Fibroblast of lung (primary cell): ENCODE measurements at places on chromosomes 3 and 15. TPM values are rescaled to one million over a fixed set of nuclear protein-coding genes. Genes with fewer than 3 reads are reported as not detected.

DNA sequence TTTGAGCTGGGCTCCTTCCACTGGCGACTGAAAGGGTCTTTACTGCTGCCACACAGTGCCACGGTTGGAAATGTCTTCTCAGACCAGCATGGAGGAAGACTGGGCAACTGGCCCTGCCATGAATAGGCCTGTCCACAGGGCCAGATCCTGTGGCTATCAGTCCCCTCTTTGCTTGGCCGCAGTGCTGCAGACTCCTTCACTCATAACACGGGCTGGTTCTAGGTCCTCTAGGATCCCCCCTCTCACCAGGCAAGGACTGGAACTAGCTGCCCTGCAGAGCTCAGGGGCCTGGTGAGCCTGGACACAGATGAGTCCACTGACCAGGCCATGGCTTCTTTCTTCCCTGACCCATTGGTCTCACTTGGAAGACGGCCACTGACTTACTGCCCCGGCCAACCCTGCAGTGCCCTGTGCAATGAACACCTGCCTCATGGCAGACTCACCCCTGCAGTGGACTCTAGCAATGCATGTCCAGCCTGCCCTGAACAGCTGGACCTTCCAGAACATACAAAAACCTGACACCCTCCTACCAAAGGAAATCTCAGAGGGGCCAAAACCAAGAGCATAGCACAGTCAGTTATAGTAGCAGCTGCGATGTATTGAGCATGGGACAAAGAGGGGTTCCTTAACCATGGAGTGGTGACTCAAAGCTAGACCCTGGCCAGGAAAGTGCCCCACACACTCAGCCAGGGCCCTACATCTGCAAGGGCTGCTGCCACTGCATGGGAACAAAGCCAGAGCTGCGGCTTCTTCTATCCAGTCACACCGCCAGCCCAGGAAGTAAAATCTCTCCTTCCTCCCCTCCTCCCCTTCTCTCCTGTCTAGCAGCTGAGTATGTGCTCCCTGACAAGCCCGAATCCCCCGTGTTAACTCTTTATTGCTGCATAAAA lies 72.1 kb upstream of the ITGA11 start:
- DNase-seq, result peak; percentile 37
- no peak overlapping the region for H3K27ac ChIP-seq
- peaks cover 6% of the 10 kb centered on the region for H3K27me3 ChIP-seq
- no peak overlapping the region for H3K4me3 ChIP-seq

Gene CHRNA7
- 0.17 and 0.26 TPM in 2 replicates for total RNA-seq

GRCh38 chr3:160134454-160134853 lies 90.8 kb upstream of the C3orf80 start:
- H3K27ac ChIP-seq, result no peak overlapping the region
- no peak overlapping the region for H3K4me3 ChIP-seq
- no peaks in the 10 kb centered on the region for H3K36me3 ChIP-seq

GRCh38 chr15:87623832-87624231 lies 632.7 kb downstream of the NTRK3 start:
- no peak overlapping the region for H3K27ac ChIP-seq
- H3K4me3 ChIP-seq, result no peak overlapping the region
- H3K36me3 ChIP-seq, result no peaks in the 10 kb centered on the region
- DNase-seq, result no peak

GRCh38 chr3:144662729-144663128 lies 691.1 kb downstream of the DIPK2A start:
- DNase-seq, result no peak
- no peak overlapping the region for H3K27ac ChIP-seq
- no peak overlapping the region for H3K4me3 ChIP-seq
- no peaks in the 10 kb centered on the region for H3K4me1 ChIP-seq
- no peaks in the 10 kb centered on the region for H3K27me3 ChIP-seq
- H3K36me3 ChIP-seq, result no peaks in the 10 kb centered on the region

GRCh38 chr3:62467966-62468722 lies 94.8 kb upstream of the FEZF2 start:
- H3K36me3 ChIP-seq, result no peaks in the 10 kb centered on the region
- no peaks in the 10 kb centered on the region for H3K4me1 ChIP-seq
- no peak overlapping the region for H3K27ac ChIP-seq

- no peaks in the 10 kb centered on the region for H3K27me3 ChIP-seq
- DNase-seq, result no peak
- peaks cover 10% of the 10 kb centered on the region for H3K4me1 ChIP-seq
- peak overlapping the region; percentile 93 for H3K27ac ChIP-seq
- H3K4me3 ChIP-seq, result peak overlapping the region; percentile 75
Measured at GRCh38 chr3:129440618-129441190, 680 bp downstream of the IFT122 start.

Gene ADAMTSL3
- 0.17 and 0.26 TPM in 2 replicates for total RNA-seq

Gene IL17RB
- total RNA-seq, result 0.26 and 0.33 TPM in 2 replicates

GRCh38 chr15:20340931-20341661 lies 200.5 kb downstream of the GOLGA6L6 start:
- no peak for DNase-seq
- H3K27ac ChIP-seq, result no peak overlapping the region
- no peaks in the 10 kb centered on the region for H3K27me3 ChIP-seq
- no peaks in the 10 kb centered on the region for H3K4me1 ChIP-seq
- H3K4me3 ChIP-seq, result no peak overlapping the region
- H3K36me3 ChIP-seq, result no peaks in the 10 kb centered on the region

GRCh38 chr3:99881121-99881524 lies 63.5 kb downstream of the CMSS1 start:
- H3K27me3 ChIP-seq, result no peaks in the 10 kb centered on the region
- H3K4me3 ChIP-seq, result no peak overlapping the region
- no peak overlapping the region for H3K27ac ChIP-seq

DNA sequence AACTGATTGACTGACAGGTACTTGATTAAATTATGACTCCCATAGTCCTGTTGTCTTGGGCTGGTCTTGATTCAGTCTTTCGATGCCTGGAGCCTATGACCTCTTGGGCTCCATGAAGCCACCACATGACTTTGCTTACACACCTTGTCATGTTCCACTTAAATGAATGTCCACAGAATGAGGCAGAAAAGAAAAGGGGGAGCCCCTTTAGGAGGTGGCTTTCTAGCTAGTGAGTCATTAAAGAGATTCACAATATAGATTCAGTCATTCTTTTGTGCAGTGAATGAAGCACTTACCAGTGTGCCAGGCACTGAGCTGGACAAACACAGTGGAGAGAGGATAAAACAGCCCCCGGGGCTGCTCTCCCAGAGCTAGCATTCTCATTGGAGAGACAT lies 17.1 kb downstream of the VIPR1 start:
- no peaks in the 10 kb centered on the region for H3K27me3 ChIP-seq
- H3K4me1 ChIP-seq, result no peaks in the 10 kb centered on the region
- no peak overlapping the region for H3K4me3 ChIP-seq

Gene ILDR1
- total RNA-seq, result not detected in 2 replicates

- H3K4me1 ChIP-seq, result peaks cover 14% of the 10 kb centered on the region
- H3K36me3 ChIP-seq, result peaks cover 7% of the 10 kb centered on the region
- DNase-seq, result no peak
- H3K27me3 ChIP-seq, result no peaks in the 10 kb centered on the region
- no peak overlapping the region for H3K4me3 ChIP-seq
Measured at GRCh38 chr15:92924216-92924615, 24.1 kb downstream of the CHD2 start.

DNA sequence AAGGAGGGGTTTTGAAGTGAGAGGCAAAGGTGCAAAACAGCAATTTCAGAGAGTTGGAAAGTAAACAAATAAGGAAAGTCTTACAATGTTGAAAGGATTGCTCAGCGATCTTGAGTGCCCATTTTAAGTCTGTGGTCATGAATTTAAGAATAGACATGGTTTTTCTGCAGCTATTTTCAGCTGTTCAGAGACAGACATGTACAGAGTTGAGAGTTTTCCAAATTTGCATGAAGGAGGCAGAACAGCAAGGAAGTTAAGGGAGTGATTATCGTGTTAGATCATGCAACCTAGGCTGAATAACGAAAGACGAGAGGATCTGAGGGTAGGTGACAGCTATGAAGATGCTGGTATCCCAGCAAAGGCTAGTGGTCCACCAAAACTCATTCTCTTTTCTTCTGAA lies 37.2 kb downstream of the DET1 start:
- H3K27me3 ChIP-seq, result no peaks in the 10 kb centered on the region
- DNase-seq, result no peak
- no peak overlapping the region for H3K27ac ChIP-seq

DNA sequence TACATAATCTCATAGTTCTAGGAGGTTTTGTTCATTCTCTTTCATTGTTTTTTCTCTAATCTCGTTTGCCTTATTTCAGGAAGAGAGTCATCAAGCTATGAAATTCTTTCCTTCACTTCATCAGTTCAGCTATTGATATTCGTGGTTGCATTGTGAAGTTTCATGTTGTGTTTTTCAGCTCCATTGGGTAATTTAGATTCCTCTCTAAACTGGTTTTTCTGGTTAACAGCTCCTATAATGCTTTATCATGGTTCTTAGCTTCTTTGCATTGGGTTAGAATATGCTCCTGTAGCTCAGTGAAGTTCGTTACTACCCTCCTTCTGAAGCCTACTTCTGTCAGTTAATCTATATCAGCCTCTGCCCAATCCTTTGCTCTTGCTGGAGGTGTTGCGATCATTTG lies 69.4 kb upstream of the CD96 start:
- no peak overlapping the region for H3K27ac ChIP-seq
- DNase-seq, result no peak
- no peak overlapping the region for H3K4me3 ChIP-seq
- no peaks in the 10 kb centered on the region for H3K4me1 ChIP-seq

DNA sequence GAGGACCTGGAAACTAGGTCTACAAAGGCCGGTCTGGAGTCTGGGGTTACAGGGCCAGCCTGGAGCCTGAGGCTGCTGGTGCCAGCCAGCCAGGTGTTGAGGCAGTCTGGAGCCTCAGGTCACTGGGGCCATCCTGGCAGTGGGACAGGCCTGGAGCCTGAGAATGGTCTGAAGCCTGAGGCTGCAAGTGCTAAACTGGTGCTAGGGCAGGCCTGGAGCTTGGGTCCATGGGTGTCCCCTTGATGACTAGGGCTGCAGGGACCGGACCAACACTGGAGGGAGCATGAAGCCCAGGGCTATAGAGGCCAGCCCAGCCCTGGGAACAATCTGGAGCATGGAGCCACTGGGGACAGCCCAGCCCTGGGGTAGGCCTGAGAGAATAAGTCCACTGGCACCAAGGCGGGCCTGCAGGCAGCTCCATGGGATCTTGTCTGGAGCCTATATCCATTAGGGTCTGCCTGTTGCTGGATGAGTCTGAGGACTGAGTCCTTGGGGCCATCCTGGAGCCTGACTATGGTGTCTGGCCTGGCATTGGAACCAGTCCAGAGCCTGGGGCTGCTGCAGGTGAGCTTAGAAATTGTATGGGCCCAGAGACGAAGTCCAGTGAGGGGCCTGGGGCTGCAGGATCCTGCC lies 101.9 kb downstream of the GLDN start:
- no peak overlapping the region for H3K27ac ChIP-seq
- no peak for DNase-seq
- no peaks in the 10 kb centered on the region for H3K36me3 ChIP-seq
- no peak overlapping the region for H3K4me3 ChIP-seq
- H3K27me3 ChIP-seq, result no peaks in the 10 kb centered on the region
- H3K4me1 ChIP-seq, result no peaks in the 10 kb centered on the region

DNA sequence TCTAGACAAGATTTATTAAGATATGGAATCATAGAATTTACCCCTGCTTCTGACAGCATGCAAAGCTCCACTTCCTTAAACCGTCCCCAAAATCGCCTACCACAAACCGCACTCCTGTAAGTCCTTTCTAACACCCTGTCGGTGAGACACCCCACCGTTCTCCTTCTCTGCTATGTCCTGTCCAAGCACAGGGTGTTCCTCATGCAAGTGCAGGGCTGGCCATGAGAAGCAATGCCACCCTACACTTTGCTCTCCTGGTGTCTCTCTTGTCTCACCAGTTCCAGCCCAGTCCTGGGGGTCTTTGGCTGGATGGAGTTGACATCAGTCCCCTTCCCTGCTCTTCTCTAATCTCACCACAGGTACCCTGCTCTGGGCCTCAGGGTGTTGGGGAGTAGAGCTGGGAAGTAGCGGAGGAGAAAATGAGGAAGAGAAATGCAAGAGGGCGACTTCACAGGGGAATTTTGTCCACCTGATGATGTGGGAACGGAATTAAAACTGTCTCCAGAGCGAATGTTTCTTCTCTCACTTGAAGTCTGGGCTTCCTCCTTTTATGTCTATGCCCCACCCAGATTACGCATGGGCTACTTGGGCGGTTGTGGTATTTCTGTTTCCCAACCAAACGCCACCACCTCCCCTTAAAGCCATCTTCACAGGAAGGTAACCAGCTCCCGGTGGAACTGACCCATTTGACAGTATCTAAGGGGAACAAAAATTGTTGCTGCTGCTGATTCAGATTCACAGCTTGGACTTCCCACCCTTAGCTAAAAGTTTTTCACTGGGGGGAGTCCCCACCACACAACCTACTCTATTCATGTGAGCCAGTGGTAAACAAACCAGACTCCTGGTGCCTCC lies 49.9 kb downstream of the CASR start:
- DNase-seq, result no peak
- H3K27me3 ChIP-seq, result no peaks in the 10 kb centered on the region
- H3K27ac ChIP-seq, result no peak overlapping the region
- H3K4me3 ChIP-seq, result no peak overlapping the region
- no peaks in the 10 kb centered on the region for H3K4me1 ChIP-seq
- no peaks in the 10 kb centered on the region for H3K36me3 ChIP-seq

GRCh38 chr3:48301800-48302166 lies 31.7 kb downstream of the SPINK8 start:
- peak; percentile 54 for DNase-seq
- H3K27me3 ChIP-seq, result no peaks in the 10 kb centered on the region
- peak overlapping the region; percentile 96 for H3K27ac ChIP-seq

DNA sequence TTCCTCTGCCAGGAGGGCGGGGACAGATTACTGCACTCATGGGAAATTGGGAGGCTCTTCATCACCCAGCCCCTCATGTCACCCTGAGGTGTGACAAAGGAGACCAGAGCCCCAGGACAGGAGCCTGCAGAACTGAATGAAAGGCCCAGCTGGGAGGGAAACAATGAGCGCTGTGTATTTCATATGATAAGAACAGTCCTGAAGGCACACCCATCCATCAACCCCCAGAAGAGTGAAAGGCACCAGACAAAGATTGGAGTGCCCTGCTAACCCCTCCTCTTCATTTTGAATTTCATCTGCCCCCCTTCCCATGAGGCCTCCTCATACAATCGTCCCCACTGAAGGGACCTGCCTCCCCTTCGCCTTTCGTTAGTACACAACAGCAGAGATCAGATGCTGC lies 160.0 kb upstream of the PRICKLE2 start:
- H3K4me3 ChIP-seq, result no peak overlapping the region
- no peak overlapping the region for H3K27ac ChIP-seq
- H3K4me1 ChIP-seq, result no peaks in the 10 kb centered on the region
- DNase-seq, result no peak
- no peaks in the 10 kb centered on the region for H3K27me3 ChIP-seq

- H3K4me1 ChIP-seq, result peaks cover 8% of the 10 kb centered on the region
- H3K36me3 ChIP-seq, result no peaks in the 10 kb centered on the region
- peak; percentile 80 for DNase-seq
- no peak overlapping the region for H3K27ac ChIP-seq
- no peak overlapping the region for H3K4me3 ChIP-seq
- H3K27me3 ChIP-seq, result no peaks in the 10 kb centered on the region
Measured at GRCh38 chr3:142319094-142319493, 93.7 kb upstream of the GK5 start.

- H3K4me1 ChIP-seq, result no peaks in the 10 kb centered on the region
- H3K4me3 ChIP-seq, result no peak overlapping the region
- H3K27ac ChIP-seq, result no peak overlapping the region
- no peak for DNase-seq
- no peaks in the 10 kb centered on the region for H3K27me3 ChIP-seq
- no peaks in the 10 kb centered on the region for H3K36me3 ChIP-seq
Measured at GRCh38 chr15:78360958-78361718, 21.0 kb downstream of the CRABP1 start.
